ENCODE measurements at places on chromosomes 6 and 20. TPM values are rescaled to one million over a fixed set of nuclear protein-coding genes. Genes with fewer than 3 reads are reported as not detected.

The PROKR2 gene
- total RNA-seq: not detected

The IPCEF1 gene
- 0.29 TPM for total RNA-seq

The PRDM13 gene
- total RNA-seq: not detected

The OR2J3 gene
- not detected for total RNA-seq

The BMP7 gene
- not detected for total RNA-seq

- DNase-seq: no peak
These were observed 101.0 kb upstream of the MPC1 start for GRCh38 chr6:166483573-166484250.

DNA sequence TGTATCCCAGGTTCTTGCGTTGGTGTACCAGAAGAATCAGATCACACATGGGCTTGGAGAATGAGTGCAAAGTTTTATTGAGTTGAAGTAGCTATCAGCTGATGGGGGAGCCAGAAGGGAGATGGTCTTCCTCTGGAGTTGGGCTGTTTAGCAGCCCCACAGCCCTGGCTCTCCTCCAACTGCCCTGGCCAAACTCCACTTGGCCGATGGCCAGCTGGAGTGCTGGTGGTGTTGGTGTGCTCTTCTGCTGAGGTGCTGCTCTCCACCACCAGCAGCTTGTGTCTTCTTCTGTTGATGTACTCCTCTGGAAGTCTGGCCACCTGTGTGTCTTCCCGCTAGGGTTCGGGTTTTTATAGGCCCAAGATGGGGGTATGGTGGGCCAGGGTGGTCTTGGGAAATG is 172.8 kb downstream of the TINAG start:
- no peak for DNase-seq

GRCh38 chr6:168412456-168412855 is 28.5 kb upstream of the SMOC2 start:
- DNase-seq: no peak

GRCh38 chr6:121187200-121187832 is 147.0 kb downstream of the TBC1D32 start:
- DNase-seq: no peak

DNA sequence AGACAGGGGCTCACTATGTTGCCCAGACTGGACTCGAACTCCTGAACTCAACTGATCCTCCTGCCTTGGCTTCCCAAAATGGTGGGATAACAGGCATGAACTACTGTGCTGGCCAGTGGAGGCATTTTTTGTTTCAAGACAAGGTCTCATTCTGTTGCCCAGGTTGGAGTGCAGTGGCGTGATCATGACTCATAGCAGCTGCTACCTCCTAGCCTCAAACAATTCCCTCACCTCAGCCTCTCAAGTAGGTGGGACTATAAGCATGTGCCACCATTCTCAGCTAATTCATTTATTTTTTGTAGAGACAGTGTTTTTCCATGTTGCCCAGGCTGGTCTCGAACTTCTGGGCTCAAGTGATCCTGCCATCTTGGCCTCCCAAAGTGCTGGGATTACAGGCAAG is 17.2 kb downstream of the ENPP3 start:
- peak; percentile 9 for DNase-seq

DNA sequence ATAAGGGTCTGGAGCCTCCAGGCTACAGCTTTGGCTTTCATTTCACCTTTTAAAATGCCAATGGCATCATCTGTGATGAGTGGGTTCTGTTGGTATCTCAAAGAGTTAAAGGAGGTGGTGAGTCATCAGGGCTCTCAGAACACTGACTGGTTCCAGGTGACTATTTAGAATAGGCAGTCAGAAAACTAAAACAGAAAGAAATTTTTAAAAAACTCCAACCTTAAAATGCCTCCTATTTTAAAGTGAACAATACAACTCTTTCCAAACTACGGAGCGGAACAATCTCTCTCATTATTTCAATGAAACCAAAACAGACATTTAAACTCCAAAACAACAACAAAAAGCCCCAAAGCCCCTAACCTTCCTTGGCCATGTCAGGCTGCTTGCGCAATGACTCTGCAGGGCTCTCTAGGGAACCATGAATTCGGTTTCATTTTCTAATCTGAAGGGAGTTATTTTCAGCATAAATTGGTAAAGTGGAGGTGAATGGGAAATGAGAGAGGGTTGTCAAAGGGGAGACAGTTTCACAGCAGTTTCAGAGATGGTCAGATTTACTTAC is 194.9 kb downstream of the KIF6 start:
- DNase-seq: peak; percentile 12

GRCh38 chr6:39319621-39320362 is 2.7 kb downstream of the KCNK16 start:
- no peak for DNase-seq

GRCh38 chr20:46312075-46312944 is 4.0 kb upstream of the CDH22 start:
- no peak for DNase-seq

DNA sequence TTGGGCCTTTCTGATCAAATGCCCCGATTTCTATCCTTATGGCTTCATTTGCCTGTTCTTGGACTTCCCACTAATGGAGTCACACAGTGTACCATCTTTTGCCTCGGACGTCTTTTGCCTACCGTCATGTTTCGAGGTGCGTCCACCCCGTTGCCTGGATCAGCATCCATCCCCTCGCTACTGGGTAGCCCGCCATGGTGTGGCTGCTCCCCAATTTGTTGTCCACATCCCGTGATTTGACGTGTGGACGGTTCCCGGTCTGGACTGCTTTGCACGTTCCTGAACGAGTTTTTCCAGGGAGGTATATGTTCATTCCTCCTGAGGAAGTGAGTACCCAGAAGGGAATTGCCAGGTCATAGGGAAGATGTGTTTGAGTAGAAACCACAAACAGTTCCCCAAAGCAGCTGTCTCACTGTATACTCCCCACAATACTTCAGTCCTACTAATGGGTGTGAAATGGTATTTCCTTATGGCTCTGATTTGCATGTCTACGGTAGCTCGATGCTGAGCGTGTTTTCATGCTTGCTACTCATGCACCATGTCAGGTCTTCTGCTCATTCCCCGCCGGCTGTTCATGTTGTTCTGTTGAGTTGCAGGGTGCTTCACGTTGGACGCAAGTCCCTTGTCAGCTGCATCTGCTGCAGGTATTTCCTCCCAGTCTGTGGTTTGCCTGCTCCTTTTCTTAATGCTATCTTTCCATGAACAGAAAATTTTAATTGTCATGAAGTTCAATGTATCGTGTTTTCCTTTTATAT is 86.8 kb upstream of the AFDN start:
- DNase-seq: no peak

Data from PC-3 (cell line).